ENCODE measurements at places on chromosomes 5 and 9. TPM values are rescaled to one million over a fixed set of nuclear protein-coding genes. Genes with fewer than 3 reads are reported as not detected.
A peak's percentile ranks its signal among the peaks of the same experiment; 100 is the strongest.

DNA sequence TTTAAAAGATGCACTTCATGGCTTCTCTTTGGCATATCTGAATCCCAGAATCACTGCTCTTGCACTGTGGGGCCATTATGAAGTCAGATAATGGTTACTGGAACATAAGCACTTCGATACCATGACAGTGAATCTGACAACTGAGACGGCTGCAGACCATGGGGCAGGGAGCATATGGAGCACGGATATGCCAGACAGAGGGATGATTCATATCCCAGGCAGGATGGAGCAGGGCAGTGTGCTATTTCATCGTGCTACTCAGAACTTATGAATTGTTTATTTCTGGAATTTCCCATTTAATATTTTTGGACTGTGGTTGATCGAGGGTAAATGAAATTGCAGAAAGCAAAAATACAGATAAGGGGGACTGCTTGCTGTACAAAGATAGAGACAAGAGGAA is 145.0 kb downstream of the EGFLAM start:
- no peaks in the 10 kb centered on the region for H3K4me1 ChIP-seq
- H3K4me3 ChIP-seq = no peak overlapping the region
- H3K36me3 ChIP-seq = no peaks in the 10 kb centered on the region
- H3K27me3 ChIP-seq = peaks cover 73% of the 10 kb centered on the region

PDCD1LG2 gene
- 2.0 TPM for total RNA-seq

GRCh38 chr9:104740621-104741020 is 6.9 kb upstream of the NIPSNAP3A start:
- H3K4me1 ChIP-seq = no peaks in the 10 kb centered on the region
- H3K36me3 ChIP-seq = no peaks in the 10 kb centered on the region
- H3K4me3 ChIP-seq = no peak overlapping the region
- no peak for DNase-seq

IRX2 gene
- 6.2 TPM for total RNA-seq

CACFD1 gene
- 11.5 TPM for total RNA-seq

C5orf58 gene
- 1.0 TPM for total RNA-seq

DNA sequence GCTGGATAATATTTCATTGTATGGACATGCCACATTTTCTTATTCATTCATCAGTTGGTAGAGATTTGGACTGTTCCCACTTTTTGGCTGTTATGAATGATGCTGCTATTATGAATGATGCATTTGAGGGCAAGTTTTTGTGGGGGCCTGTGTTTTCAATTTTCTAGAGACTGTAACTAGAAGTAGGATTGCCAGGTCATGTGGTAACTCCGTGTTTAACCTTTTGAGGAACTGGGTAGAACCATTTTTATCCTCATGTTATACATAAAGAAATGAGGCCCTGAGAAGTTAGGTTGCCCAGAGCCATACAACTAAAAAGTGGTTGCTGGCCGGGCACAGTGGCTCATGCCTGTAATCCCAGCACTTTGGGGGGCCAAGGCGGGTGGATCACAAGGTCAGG is 22.4 kb upstream of the STRBP start:
- H3K4me3 ChIP-seq = no peak overlapping the region
- no peak overlapping the region for H3K27ac ChIP-seq
- peaks cover 7% of the 10 kb centered on the region for H3K27me3 ChIP-seq
- DNase-seq = no peak

JAKMIP2 gene
- total RNA-seq = 0.41 TPM

DNA sequence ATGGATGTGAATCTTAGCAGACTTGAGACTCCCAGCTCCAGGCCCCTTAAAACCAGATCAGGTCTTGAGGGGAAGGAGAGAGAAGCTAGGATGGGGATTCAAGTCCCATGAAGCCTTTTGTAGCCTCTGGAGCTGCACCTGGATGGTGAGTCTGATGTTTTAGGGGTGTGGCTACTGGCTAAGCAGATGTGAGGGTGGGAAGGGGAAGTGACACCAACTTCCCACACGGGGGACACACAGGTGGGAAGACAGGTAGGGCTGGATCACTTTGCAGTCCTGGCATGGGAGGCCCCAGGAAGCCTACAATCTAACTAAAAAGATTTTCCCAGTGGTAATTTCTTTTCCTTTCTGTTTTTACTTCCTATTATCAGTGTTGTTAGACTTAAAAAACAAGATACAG is 38.7 kb upstream of the UBAP2 start:
- H3K36me3 ChIP-seq = peaks cover 64% of the 10 kb centered on the region
- peak overlapping the region; percentile 79 for H3K27ac ChIP-seq
- peaks cover 44% of the 10 kb centered on the region for H3K4me1 ChIP-seq

GRCh38 chr5:78667461-78668103 is 19.0 kb upstream of the LHFPL2 start:
- H3K27me3 ChIP-seq = no peaks in the 10 kb centered on the region
- no peak overlapping the region for H3K27ac ChIP-seq
- no peaks in the 10 kb centered on the region for H3K4me1 ChIP-seq
- H3K4me3 ChIP-seq = no peak overlapping the region
- no peaks in the 10 kb centered on the region for H3K36me3 ChIP-seq
- no peak for DNase-seq

FAM169A gene
- 6.3 TPM for total RNA-seq

DNA sequence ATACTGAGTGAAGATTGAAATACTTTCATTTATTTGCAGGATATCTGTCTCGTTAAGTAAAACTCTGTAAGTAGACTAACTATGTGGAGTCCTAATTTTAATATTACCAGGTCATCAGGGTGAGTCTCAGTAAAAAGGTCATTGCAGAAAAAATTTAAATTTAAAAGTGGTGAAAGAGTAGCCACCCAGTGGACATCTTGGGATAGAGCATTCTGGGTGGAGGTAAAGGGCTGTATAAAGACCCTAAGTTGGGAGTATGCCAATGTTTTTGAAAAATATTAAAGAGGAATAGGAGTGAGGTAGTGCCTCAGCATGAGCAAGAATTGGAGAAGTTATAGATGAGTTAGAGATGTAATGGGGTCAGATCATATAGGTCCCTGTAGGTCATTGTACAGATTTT is 145.5 kb downstream of the HMHB1 start:
- H3K27ac ChIP-seq = no peak overlapping the region
- H3K4me1 ChIP-seq = no peaks in the 10 kb centered on the region
- H3K4me3 ChIP-seq = no peak overlapping the region
- DNase-seq = no peak
- no peaks in the 10 kb centered on the region for H3K27me3 ChIP-seq
- H3K36me3 ChIP-seq = no peaks in the 10 kb centered on the region

BSPRY gene
- total RNA-seq = 0.25 TPM

- DNase-seq = no peak
- H3K4me3 ChIP-seq = no peak overlapping the region
- no peaks in the 10 kb centered on the region for H3K36me3 ChIP-seq
- no peaks in the 10 kb centered on the region for H3K4me1 ChIP-seq
- H3K27me3 ChIP-seq = no peaks in the 10 kb centered on the region
Measured at GRCh38 chr5:75275756-75276155, 39.1 kb upstream of the ANKRD31 start.

DNA sequence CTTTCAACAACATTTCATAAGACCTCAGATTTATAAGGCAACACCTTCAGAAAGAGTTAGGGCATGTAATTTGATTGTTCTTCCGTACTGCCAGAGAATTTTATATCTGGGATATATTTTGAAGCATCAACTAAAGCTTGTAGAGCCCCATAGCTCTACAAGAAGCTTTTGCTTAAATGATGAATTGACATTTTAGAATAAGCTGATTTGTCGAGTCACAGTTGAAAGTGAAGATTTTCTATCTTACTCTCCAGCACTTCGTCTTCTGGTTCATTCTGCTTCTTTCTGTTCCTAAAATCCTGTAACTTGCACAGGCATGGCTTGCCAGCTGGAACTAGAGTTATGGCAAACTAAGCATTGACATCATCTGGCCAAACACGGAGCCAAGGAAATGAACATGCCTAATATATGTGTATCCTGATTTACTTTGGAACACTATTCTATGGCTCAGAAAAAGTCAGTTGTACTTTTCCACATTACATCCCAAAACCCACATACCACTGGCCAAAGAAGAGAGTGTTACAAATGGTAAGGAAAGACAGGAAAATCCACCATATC is 68.6 kb upstream of the MAST4 start:
- no peaks in the 10 kb centered on the region for H3K36me3 ChIP-seq
- H3K4me3 ChIP-seq = no peak overlapping the region
- H3K27ac ChIP-seq = no peak overlapping the region
- no peaks in the 10 kb centered on the region for H3K4me1 ChIP-seq
- DNase-seq = no peak

- no peaks in the 10 kb centered on the region for H3K36me3 ChIP-seq
- peak overlapping the region; percentile 51 for H3K4me3 ChIP-seq
- no peak for DNase-seq
- H3K27ac ChIP-seq = no peak overlapping the region
- peaks cover 22% of the 10 kb centered on the region for H3K4me1 ChIP-seq
Measured at GRCh38 chr5:51388488-51389287, 5.4 kb downstream of the ISL1 start.

OR13C5 gene
- total RNA-seq = not detected

DNA sequence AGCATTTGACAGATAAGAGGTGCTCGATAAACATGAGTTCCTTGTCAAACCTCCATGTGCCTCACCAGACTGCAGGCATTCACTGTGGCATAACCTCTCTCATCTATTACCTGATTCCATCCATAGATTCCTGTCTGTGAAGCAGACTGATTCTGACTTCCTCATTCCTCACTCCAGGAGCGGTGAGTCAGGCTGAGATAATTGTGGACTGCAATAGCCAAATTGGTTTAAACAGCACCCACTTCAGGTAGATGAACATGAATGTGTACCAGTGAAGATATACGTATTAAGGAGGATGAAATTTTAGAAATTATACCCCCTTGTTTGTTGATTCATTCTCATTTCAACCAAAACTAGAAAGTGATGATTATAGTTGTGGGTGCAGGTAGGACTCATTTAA is 391.2 kb downstream of the HINT1 start:
- DNase-seq = no peak
- no peaks in the 10 kb centered on the region for H3K4me1 ChIP-seq
- no peak overlapping the region for H3K4me3 ChIP-seq
- H3K36me3 ChIP-seq = no peaks in the 10 kb centered on the region

- H3K36me3 ChIP-seq = no peaks in the 10 kb centered on the region
- H3K27me3 ChIP-seq = no peaks in the 10 kb centered on the region
- no peak for DNase-seq
- no peak overlapping the region for H3K27ac ChIP-seq
- no peak overlapping the region for H3K4me3 ChIP-seq
- no peaks in the 10 kb centered on the region for H3K4me1 ChIP-seq
Measured at GRCh38 chr5:148107608-148108007, 43.8 kb downstream of the SPINK5 start.

- no peak overlapping the region for H3K27ac ChIP-seq
- peaks cover 4% of the 10 kb centered on the region for H3K36me3 ChIP-seq
- H3K4me1 ChIP-seq = peaks cover 24% of the 10 kb centered on the region
- no peak overlapping the region for H3K4me3 ChIP-seq
- no peak for DNase-seq
Measured at GRCh38 chr5:116507051-116507537, 67.5 kb downstream of the SEMA6A start.

SAXO1 gene
- 0.03 TPM for total RNA-seq

DNA sequence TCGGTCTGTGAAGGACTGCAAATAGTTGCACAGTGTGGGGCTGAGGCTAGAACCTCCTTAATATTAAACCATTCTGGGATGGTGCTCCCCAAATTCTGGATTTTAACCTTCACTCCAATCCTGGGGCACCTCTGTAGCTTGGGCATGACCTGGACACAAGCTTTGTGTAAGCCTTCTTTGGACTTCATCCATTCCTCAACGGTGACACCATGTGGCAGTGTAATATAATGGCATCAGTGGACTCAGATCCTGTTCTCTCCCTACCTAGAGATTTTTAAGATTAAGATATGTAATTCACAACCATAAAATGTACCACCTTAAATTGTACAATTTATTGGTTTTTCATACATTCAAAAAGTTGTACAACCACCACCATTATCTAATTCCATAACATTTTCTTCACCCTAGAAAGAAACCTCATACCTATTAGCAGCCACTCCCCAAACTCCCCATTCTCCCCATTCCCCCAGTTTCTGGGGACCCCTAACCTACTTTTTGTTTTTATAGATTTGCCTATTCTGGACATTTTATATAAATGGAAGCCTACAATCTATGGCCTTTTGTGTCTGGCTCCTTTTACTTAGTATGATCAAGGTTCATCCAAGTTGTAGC is 4.8 kb upstream of the PLGRKT start:
- no peaks in the 10 kb centered on the region for H3K27me3 ChIP-seq
- DNase-seq = no peak
- H3K27ac ChIP-seq = no peak overlapping the region
- no peaks in the 10 kb centered on the region for H3K36me3 ChIP-seq
- no peak overlapping the region for H3K4me3 ChIP-seq

DNA sequence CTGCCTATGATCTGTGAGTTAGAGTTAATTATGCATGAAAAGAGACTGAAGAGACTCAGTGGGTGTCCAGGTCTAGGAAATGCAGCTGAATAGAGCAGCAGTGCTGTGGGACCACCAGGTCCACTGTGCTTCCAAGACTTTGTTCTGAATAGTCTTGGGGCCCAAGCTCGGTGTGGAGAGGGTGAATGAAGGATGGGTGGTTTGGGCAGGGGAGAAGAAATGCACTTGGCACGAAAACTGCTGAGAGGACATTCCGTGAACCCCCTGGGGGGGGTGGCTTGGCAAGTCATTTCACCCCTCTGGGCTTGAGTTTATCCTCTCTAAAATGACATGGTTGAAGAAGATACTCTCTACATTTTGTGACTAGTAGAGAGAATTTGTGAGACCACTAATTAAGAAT is 36.0 kb upstream of the GOLPH3 start:
- no peak for DNase-seq
- no peak overlapping the region for H3K4me3 ChIP-seq
- H3K4me1 ChIP-seq = peaks cover 3% of the 10 kb centered on the region
- H3K27me3 ChIP-seq = no peaks in the 10 kb centered on the region

DNA sequence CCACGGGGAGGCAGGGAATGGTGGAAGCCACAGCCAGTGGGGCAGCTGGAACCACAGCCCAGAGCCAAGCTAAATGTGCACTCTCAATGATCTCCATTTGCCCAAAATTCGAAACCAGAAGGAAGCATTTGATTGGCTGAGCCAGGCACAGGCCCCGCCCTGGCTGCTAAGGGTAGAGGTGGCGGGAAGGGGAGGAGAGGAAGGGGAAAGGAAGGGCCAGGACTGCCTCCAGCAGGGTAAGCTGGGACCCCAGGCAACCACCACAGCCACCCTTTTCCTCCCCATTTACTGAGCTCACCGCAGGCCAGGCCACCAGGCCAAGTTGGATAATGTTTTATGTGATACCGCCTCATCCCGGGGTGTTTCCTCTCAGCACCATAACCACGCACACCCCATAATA is 100.3 kb upstream of the RAPGEF1 start:
- DNase-seq = no peak
- H3K4me3 ChIP-seq = no peak overlapping the region

ANKRA2 gene
- total RNA-seq = 12.8 TPM

DNAJC18 gene
- 14.3 TPM for total RNA-seq

SLC6A3 gene
- total RNA-seq = not detected

- DNase-seq = no peak
- H3K4me3 ChIP-seq = no peak overlapping the region
- H3K4me1 ChIP-seq = no peaks in the 10 kb centered on the region
- H3K36me3 ChIP-seq = peaks cover 14% of the 10 kb centered on the region
- no peak overlapping the region for H3K27ac ChIP-seq
Measured at GRCh38 chr9:35333551-35333950, 156.4 kb upstream of the RUSC2 start.

ORM2 gene
- not detected for total RNA-seq

GRCh38 chr5:114999176-114999575 is 170.5 kb downstream of the TRIM36 start:
- no peaks in the 10 kb centered on the region for H3K4me1 ChIP-seq
- H3K4me3 ChIP-seq = no peak overlapping the region
- H3K27me3 ChIP-seq = no peaks in the 10 kb centered on the region
- DNase-seq = no peak
- H3K36me3 ChIP-seq = no peaks in the 10 kb centered on the region

- H3K36me3 ChIP-seq = no peaks in the 10 kb centered on the region
- no peak overlapping the region for H3K27ac ChIP-seq
Measured at GRCh38 chr5:118016396-118016795, 972.0 kb downstream of the DTWD2 start.
